Fibroblast of the aortic adventitia (primary cell): ENCODE measurements at places on chromosomes 11 and 22. TPM values are rescaled to one million over a fixed set of nuclear protein-coding genes. Genes with fewer than 3 reads are reported as not detected.

- DNase-seq, result no peak
These were observed 17.8 kb upstream of the CASTOR1 start for GRCh38 chr22:30307041-30307574.

- DNase-seq, result no peak
These were observed 14.5 kb upstream of the PPARA start for GRCh38 chr22:46135611-46136485.

DNA sequence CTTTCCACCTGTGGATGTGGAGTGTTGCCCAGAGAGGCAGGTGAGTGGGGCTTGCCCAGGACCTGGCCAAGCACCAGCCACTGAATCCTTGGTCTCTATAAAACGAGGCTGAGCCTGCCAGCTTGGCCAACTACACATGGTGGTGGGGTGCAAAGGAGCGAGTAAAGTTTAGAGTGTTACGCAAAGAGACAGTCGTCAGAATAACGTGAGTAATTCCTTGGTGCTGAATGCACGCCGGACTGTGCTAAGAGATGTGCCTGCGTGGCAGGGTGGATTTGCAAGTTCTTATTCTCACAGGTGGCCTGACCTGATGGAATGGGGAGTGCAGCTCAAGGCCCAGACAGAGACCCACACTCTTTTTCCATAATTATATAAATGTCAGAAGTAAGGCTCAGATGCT is 88.6 kb upstream of the B3GAT1 start:
- no peak for DNase-seq

TSGA10IP gene
- total RNA-seq, result not detected in 2 replicates

GRCh38 chr22:46084376-46084775 is 66.0 kb upstream of the PPARA start:
- DNase-seq, result no peak

GRCh38 chr11:44600839-44601383 is 35.4 kb downstream of the CD82 start:
- no peak for DNase-seq

GLYAT gene
- total RNA-seq, result not detected in 2 replicates

- no peak for DNase-seq
These were observed 532 bp upstream of the VSIG2 start for GRCh38 chr11:124752471-124753102.

XKR3 gene
- 0.09 TPM in 1 of 2 replicates, not detected in the other for total RNA-seq

DNA sequence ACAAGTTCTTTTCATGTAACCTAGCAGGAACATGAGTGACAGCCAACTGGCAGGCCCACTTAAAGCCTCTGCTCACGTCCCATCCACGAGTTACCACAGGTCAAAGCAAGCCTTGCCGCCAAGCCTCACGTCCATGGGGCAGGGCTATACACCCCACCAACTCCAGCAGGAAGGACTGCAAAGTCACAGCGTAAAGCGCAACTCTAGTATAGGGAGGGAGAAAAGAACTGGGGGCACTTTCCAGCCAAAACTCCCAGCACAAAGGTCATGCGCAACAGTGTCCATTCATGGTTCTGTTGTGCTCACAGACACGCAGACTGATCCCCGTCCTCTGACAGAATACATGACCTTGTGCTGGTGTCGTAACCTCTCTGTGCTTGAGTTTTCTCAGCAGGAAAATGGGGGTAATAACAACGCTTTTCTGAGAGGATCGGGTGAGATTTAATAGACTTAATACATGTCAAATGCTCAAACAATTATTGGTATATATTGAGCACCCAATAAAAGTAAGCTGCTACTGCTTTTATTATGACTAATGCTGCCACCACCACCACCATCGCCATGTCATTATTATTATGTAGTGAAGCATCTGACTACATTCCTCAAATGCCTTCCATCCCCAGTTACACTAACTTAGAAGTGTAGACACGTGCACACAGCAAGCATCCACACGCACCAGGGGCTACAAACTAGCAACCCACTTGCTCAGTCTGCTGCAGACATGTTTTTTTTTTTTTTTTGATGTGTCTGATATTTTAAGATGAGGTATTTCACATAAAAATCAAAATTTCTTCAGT is 104.4 kb upstream of the PARVA start:
- DNase-seq, result no peak
